Activated T-helper 9 cell treated with anti-CD3 and anti-CD28 coated beads, Interleukin-2, amount 50 U/mL, for 16 hours (primary cell): ENCODE measurements at places on chromosomes 7 and 10.

DNA sequence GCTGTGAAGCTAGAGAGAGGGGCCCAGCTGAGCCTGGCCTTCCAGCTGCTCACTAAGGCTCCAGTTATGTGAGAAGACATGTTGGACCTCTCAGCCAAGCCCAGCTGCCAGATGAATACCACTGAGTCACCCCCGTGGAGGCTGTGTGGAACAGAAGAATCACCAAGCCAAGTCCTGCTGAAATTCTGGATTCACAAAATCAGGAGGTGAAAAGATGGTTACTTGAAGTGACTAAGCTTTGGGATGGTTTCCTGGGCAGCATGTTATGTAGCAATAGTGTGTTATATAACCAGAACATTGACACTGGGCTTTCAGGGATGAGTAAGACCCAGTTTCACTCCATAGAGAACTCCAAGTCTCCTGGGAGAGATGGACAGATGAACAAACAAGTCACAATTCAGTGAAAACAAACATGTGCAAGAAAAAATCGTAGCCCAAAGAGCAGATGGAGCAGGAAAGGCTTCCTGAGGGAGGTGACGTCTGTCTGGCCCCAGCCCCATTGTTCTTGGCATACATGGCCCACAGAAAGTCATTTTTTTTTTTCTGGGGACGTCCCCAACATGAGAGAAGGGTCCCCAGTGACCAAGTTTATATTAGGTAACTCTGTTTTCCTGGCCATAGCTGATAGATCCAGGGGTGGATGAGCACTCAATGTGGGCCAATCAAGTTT is 64.1 kb upstream of the PDZD8 start:
- no peak for DNase-seq

GRCh38 chr7:4906682-4907081 is 23.2 kb upstream of the RADIL start:
- no peak for DNase-seq

- DNase-seq: no peak
Observed at GRCh38 chr7:135253851-135254771, 20.5 kb downstream of the STRA8 start.

DNA sequence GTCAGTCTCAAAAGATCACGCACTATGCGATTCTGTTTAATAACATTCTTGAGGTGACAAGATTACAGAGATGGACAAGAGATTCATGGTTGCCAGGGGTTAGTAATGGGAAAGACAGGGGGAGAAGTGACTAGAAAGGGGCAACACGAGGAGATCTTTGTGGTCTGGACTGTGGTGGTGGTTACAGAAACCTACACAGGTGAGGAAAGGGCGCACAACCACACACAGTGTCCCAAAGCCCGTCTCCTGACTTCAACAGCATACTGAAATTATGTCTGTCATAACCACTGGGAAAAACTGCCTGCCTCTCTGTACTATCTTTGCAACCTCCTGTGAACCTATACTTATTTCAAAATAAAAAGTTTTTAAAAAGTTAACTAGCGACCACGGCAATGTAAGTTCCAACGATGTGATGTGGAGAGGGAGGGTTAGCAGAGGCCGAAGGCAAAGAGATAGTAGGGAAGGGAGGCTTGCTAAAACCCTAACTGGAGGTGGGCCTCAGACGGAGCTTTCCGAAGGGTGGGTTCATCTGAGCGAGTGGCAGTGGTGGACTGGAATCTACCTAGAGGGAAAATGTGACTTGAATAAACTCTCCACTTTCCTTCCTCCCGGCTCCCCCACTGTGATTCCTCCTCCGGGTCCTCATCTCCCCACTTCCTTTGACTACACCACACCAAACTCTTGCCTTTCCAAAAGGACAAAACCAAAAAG is 43.7 kb downstream of the GNA12 start:
- no peak for DNase-seq

DNA sequence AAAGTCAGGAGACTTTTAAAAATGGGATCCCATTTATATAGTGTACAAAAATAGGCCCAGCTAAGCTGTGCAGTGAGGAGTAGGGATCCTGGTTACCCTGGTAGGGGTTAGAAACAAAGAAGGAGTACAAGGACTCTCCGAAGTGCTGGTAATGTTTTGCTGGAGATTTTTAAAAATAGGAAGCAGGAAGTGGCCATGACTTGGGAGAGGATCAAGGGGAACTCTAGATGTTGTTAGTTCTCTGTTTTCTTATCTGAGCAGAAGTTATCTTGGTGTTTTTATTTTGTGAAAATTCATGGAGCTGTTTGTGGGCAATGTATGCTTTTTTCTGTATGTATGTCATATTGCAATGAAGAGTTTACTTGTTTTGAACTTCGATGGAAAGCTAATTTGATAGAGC is 373.9 kb downstream of the SFMBT2 start:
- DNase-seq: no peak

- no peak for DNase-seq
Observed at GRCh38 chr7:158957921-158958491, 101.6 kb downstream of the DYNC2I1 start.

- no peak for DNase-seq
Observed at GRCh38 chr10:79202188-79203013, 133.6 kb downstream of the ZMIZ1 start.

- DNase-seq: no peak
Observed at GRCh38 chr10:33428682-33429081, 94.2 kb upstream of the NRP1 start.
